ENCODE measurements at places on chromosomes 13 and 19.

DNA sequence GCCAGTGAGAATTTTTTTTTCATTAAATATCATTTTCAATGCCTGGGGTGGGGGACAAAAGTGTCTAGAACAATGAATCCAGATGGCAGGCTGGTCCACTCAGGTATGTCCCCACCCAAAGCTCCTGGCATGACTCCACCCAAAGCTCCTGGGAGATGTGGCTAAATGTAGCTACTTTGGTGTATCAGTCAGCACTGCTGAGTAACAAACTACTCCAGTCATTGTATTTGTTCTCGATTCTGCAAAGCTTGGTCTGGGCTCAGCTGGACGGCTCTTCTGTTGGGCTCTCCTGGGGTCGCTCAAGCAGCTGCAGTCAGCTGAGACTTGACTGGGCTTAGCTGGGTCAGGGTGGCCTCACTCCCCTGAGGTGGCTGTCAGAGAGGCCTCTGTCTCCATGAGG lies 48.5 kb downstream of the CELF5 start:
- no peak for DNase-seq

- DNase-seq, result no peak
Observed at GRCh38 chr19:45154064-45154827, 6.5 kb downstream of the NKPD1 start.

DNA sequence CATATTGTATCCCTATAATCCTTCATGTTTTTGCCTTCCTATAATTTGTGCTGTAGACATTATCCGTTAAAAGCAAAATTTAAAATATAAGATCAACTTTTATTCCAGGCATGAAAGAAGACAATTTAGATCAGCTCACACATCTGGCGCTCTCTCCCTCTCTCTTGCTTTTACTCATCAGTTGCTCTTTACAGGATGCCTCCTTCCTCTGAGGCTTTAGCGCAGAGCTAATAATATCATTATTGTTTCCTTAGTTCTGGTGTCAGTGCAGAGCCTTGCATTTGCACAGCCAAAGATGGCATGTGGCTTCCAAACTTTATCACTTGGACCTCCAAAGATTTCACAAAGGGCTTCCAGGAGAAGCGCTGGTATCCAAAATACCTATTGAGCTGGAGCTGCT lies 295.1 kb downstream of the FGF9 start:
- DNase-seq, result no peak

DNA sequence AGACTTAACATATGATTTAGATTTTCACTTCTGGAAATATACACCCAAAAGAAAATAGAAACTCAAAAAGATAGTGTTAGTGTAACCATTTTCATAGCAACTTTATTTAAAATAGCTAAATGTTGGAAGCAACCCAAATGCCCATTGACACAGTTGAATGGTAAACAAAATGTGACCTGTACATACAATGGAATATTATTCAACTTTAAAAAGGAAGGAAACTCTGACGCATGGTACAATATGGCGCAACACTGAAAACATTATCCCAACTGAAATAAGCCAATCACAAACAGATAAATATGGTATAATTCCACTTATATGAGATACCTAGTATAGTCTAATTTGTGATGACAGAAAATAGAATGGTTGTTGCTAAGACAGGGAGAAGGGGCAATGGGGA lies 1456.1 kb upstream of the MIR17HG start:
- no peak for DNase-seq

DNA sequence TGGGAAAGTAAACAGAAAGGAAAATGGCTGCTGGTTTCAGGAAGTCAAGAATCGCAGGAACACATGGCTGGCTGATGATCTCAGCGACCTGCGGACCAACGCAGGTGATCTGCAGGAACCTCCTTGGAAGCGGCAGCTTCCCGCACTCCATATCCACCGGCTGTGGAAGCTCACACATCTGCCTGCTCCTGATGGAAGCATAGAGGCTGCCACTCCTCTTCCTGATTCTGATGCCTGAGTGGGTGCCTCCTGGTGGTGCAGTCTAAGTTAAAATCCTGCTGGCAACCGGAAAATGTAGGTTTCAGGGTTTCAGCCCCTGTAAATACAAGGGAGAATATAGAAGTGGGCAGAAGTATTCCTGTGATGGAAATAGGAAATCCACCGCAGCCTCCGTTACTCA lies 75.5 kb downstream of the TNFSF13B start:
- no peak for DNase-seq

GRCh38 chr19:11708457-11708856 lies 30.3 kb downstream of the ZNF823 start:
- DNase-seq, result no peak

DNA sequence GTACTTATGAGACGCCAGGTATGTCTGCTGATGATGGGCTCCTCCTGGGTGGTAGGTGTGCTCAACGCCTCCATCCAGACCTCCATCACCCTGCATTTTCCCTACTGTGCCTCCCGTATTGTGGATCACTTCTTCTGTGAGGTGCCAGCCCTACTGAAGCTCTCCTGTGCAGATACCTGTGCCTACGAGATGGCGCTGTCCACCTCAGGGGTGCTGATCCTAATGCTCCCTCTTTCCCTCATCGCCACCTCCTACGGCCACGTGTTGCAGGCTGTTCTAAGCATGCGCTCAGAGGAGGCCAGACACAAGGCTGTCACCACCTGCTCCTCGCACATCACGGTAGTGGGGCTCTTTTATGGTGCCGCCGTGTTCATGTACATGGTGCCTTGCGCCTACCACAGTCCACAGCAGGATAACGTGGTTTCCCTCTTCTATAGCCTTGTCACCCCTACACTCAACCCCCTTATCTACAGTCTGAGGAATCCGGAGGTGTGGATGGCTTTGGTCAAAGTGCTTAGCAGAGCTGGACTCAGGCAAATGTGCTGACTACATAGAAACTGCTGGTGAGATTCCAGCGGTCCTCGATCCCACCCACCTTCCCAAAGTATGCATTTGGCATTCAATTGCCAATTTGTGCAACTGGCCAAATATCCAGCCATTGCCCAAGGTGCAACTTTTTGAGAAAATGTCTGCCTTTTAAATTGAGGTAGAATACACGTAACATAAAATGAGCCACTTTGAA lies 10.2 kb downstream of the OR2Z1 start:
- DNase-seq, result no peak

Measured in right hindlimb (tissue), 1 donor.